ENCODE measurements at places on chromosomes 12 and 14. TPM values are rescaled to one million over a fixed set of nuclear protein-coding genes. Genes with fewer than 3 reads are reported as not detected.

Gene ZDHHC22
- polyA plus RNA-seq: 0.42 TPM

Gene CELA1
- not detected for polyA plus RNA-seq

Gene SMAGP
- 20.0 TPM for polyA plus RNA-seq

Gene CFAP54
- polyA plus RNA-seq: 2.8 TPM

Gene GALC
- 42.0 TPM for polyA plus RNA-seq

Gene PRH2
- polyA plus RNA-seq: 0.56 TPM

Gene NANOG
- 0.53 TPM for polyA plus RNA-seq

Gene KLHL33
- 0.47 TPM for polyA plus RNA-seq

Gene LRRC43
- polyA plus RNA-seq: 7.7 TPM

Gene SOX5
- 7.4 TPM for polyA plus RNA-seq

Gene KCNMB4
- polyA plus RNA-seq: 20.7 TPM

Gene GPR68
- 1.9 TPM for polyA plus RNA-seq

Gene C14orf132
- polyA plus RNA-seq: 31.4 TPM

Gene RECQL
- 30.1 TPM for polyA plus RNA-seq

Gene MMP17
- polyA plus RNA-seq: 2.5 TPM

Gene KRT3
- not detected for polyA plus RNA-seq
